Ascending aorta (tissue), 2 donors: ENCODE measurements at places on chromosomes 6 and 20.
A peak's percentile ranks its signal among the peaks of the same experiment; 100 is the strongest.

GRCh38 chr20:56664796-56665195 lies 35.7 kb downstream of the TFAP2C start:
- no peak overlapping the region for H3K27ac ChIP-seq
- no peaks in the 10 kb centered on the region for H3K27me3 ChIP-seq
- no peak for DNase-seq
- no peak overlapping the region for H3K4me3 ChIP-seq

- H3K36me3 ChIP-seq, result no peaks in the 10 kb centered on the region
- H3K4me3 ChIP-seq, result no peak overlapping the region
- no peaks in the 10 kb centered on the region for H3K27me3 ChIP-seq
- DNase-seq, result no peak
- no peak overlapping the region for H3K27ac ChIP-seq
Observed at GRCh38 chr20:52959125-52959524, 13.0 kb upstream of the TSHZ2 start.

- no peak overlapping the region for H3K4me3 ChIP-seq
- no peak overlapping the region for H3K27ac ChIP-seq
- H3K4me1 ChIP-seq, result peaks cover 3% of the 10 kb centered on the region
- no peak for DNase-seq
- no peaks in the 10 kb centered on the region for H3K36me3 ChIP-seq
Observed at GRCh38 chr6:40909811-40910210, 129.2 kb downstream of the UNC5CL start.

DNA sequence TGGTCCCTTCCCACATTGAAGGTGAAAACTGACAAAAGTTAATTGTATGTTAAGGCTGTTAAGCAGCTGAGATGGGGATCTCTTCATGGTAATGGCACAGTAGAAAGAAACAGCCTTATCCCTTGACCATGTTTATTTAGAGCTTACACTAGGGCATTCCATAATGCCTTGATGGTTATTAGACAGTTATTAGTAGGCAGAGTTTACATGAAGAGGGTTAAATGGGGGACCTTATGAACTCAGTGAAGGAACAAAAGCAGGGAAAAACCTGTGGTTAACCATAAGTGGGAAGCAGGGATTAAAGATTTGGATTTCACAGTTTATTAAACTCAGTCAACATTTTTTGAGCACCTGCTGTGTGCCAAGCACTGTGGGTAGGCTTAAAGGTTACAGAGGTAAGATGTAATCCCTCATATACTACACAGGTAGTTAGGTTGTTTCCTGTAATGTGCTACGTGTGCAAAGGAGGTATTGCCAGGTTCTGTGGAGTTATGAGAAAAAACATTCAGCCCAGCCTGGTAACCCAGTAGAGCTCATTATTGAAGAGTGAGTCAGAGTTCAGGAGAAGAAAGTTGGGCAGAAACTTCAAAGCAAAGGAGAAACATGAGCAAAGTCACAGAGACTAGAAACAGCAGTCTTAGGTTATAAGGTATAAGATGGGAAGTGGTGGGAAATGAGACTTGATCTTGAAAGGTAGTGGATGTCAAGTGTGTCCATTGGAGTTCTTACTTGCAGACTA lies 32.3 kb upstream of the GNRH2 start:
- no peak overlapping the region for H3K4me3 ChIP-seq
- peaks cover 39% of the 10 kb centered on the region for H3K36me3 ChIP-seq
- no peak for DNase-seq
- no peaks in the 10 kb centered on the region for H3K4me1 ChIP-seq

DNA sequence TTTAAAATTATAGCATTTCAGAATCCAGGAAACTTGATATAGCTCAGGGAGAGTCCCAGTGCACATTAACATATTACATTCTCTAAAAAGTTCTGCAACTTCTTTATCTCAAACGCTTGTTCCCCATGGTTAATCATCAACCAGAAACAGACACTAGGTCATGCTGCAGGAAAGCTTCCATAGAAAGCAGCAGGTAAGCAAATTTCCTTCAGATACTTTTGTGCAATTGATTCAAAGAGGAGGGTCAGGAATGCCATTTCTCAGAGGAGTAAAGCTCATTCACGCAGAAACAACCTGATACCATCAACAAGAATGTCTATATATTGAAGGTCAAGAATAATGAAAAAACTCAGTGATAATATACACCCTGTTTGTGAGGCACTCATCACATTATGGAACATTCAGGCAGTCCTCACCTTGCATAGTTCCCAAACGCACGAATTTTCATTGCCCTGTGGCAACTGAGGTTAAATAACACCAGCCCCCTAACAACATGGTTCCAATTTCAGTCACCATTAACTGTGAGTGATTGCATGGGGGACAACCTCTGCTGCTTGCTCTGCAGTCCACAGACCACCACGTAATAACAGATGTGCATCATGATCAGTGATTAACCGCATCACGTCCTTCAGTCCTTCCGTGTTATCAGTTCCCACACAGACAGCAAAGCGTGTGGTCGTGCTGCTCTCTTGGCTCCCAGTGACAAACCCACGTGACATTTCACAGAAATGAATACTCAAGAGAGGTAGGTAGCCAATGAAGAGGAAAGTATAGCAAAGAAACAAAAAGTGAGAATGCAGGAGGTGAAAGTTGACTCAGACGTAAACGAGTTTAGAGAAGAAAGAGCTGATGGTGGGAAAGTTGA lies 95.7 kb downstream of the LY86 start:
- H3K27me3 ChIP-seq, result no peaks in the 10 kb centered on the region
- no peak overlapping the region for H3K4me3 ChIP-seq
- DNase-seq, result no peak
- H3K4me1 ChIP-seq, result no peaks in the 10 kb centered on the region

- DNase-seq, result no peak
- no peaks in the 10 kb centered on the region for H3K36me3 ChIP-seq
- H3K4me1 ChIP-seq, result no peaks in the 10 kb centered on the region
- no peak overlapping the region for H3K27ac ChIP-seq
Observed at GRCh38 chr6:45667300-45667699, 289.6 kb upstream of the SUPT3H start.

DNA sequence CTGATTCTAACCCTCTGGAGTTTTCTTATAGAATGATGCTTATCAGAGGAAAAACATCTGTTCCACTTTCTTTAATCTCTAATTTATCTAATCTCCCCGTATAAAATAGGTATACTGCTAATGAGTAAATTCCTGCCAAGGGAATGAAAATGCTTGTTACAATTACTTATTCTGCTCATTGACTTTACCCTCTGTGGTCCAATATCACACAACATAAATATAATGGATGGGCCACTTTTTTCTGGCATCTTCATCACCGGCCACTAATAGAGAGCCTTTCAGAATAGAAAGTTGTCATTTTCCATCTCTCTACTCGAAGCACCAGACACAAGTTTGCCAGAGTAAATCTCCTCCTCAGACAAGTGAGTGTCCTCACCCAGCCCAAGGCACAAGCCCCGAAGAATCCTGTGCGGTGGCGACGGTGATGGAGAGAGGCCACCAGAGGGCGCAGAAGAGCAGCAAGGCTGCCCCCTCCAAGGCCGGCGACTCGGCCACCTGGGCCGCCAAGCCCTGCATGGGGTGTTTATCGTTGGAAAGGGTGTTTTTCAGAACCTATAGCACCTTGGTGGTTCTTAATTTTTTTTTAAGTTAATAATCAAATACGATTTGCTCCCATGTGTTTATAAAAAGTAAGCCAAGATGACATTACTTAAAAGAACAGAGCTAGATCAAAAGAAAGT lies 212.9 kb upstream of the ARID1B start:
- H3K27ac ChIP-seq, result no peak overlapping the region
- DNase-seq, result peak; percentile 30
